ENCODE measurements at places on chromosomes 6 and 20. TPM values are rescaled to one million over a fixed set of nuclear protein-coding genes. Genes with fewer than 3 reads are reported as not detected.

Gene SLC17A9
- 0.02 TPM for total RNA-seq

Gene SYS1
- 29.1 TPM for total RNA-seq

Gene LTA
- total RNA-seq, result 0.10 TPM

Gene SLC29A1
- total RNA-seq, result 46.7 TPM

Gene SYTL3
- total RNA-seq, result 0.88 TPM

Gene CYP24A1
- 430 TPM for total RNA-seq

Gene CRISP2
- not detected for total RNA-seq

Gene SIRPD
- total RNA-seq, result not detected

Gene SLC32A1
- not detected for total RNA-seq

Gene EEF1E1
- total RNA-seq, result 57.5 TPM

Gene RGS17
- 3.5 TPM for total RNA-seq

Gene GMDS
- 9.8 TPM for total RNA-seq

Gene BFSP1
- 6.0 TPM for total RNA-seq

Gene MYL9
- total RNA-seq, result 19.9 TPM

Gene EDN1
- 41.0 TPM for total RNA-seq

Gene PTCHD4
- total RNA-seq, result not detected

Gene MUCL3
- total RNA-seq, result not detected

Gene NHLRC1
- total RNA-seq, result 2.2 TPM

Gene MOXD1
- 1.6 TPM for total RNA-seq

Gene ZC2HC1B
- not detected for total RNA-seq

Gene ZFP57
- total RNA-seq, result not detected

Gene ZBTB46
- 0.46 TPM for total RNA-seq

Gene ECT2L
- total RNA-seq, result not detected

Gene SLC25A27
- total RNA-seq, result 0.70 TPM

Gene ADGB
- not detected for total RNA-seq

Gene C6orf163
- 0.36 TPM for total RNA-seq

Gene HUS1B
- total RNA-seq, result 0.20 TPM

Gene UNC5CL
- total RNA-seq, result 0.57 TPM

Gene GGTLC1
- not detected for total RNA-seq

Gene C20orf204
- total RNA-seq, result 0.54 TPM

Gene IP6K3
- not detected for total RNA-seq

Gene SLC17A4
- total RNA-seq, result not detected

Gene LY6G6F
- not detected for total RNA-seq

Gene LRRN4
- not detected for total RNA-seq

Gene C6orf15
- not detected for total RNA-seq

Gene JPH2
- 0.88 TPM for total RNA-seq
